ENCODE measurements at places on chromosomes 3 and 15. TPM values are rescaled to one million over a fixed set of nuclear protein-coding genes. Genes with fewer than 3 reads are reported as not detected.

RPS27L gene
- total RNA-seq: 408 TPM

ALCAM gene
- 56.9 TPM for total RNA-seq

LTK gene
- total RNA-seq: not detected

IFRD2 gene
- total RNA-seq: 96.7 TPM

TIMP4 gene
- total RNA-seq: 10.9 TPM

ZNF385D gene
- not detected for total RNA-seq

ABTB1 gene
- total RNA-seq: 16.7 TPM

IL5RA gene
- total RNA-seq: not detected

STRC gene
- 0.09 TPM for total RNA-seq

NLGN1 gene
- total RNA-seq: not detected

UBA3 gene
- total RNA-seq: 24.1 TPM

ITIH3 gene
- 0.05 TPM for total RNA-seq

TJP1 gene
- 89.3 TPM for total RNA-seq

CPLX3 gene
- not detected for total RNA-seq

ERICH6 gene
- not detected for total RNA-seq

GP5 gene
- total RNA-seq: not detected

LINGO1 gene
- total RNA-seq: 12.4 TPM

DLL4 gene
- total RNA-seq: 0.62 TPM

IRAK2 gene
- total RNA-seq: 23.4 TPM

TMCO5A gene
- not detected for total RNA-seq

KLF15 gene
- 0.12 TPM for total RNA-seq

TGFBR2 gene
- 42.1 TPM for total RNA-seq

LRRIQ4 gene
- not detected for total RNA-seq

MKRN3 gene
- total RNA-seq: 2.0 TPM

UPK1B gene
- 10.7 TPM for total RNA-seq

ACKR4 gene
- not detected for total RNA-seq

ROPN1B gene
- not detected for total RNA-seq

CKMT1A gene
- total RNA-seq: 3.3 TPM

LMAN1L gene
- total RNA-seq: not detected

AMT gene
- not detected for total RNA-seq

AZI2 gene
- 46.6 TPM for total RNA-seq

RETNLB gene
- not detected for total RNA-seq

NANOGP8 gene
- total RNA-seq: not detected

CLRN1 gene
- not detected for total RNA-seq

SLC12A8 gene
- 1.6 TPM for total RNA-seq

EXD1 gene
- total RNA-seq: not detected

ZNF662 gene
- total RNA-seq: not detected

CASR gene
- total RNA-seq: not detected

AHSG gene
- 0.11 TPM for total RNA-seq

CLDN16 gene
- total RNA-seq: 0.06 TPM

ZDHHC19 gene
- 0.60 TPM for total RNA-seq

IGSF11 gene
- total RNA-seq: 3.9 TPM

HTR3C gene
- not detected for total RNA-seq
